ENCODE measurements at places on chromosomes 11 and 22.

GRCh38 chr11:9590717-9591116 lies 17.2 kb downstream of the WEE1 start:
- no peak for DNase-seq

GRCh38 chr11:2816941-2817421 lies 68.6 kb downstream of the CDKN1C start:
- DNase-seq = no peak

GRCh38 chr22:28826921-28827320 lies 26.6 kb upstream of the XBP1 start:
- no peak for DNase-seq

DNA sequence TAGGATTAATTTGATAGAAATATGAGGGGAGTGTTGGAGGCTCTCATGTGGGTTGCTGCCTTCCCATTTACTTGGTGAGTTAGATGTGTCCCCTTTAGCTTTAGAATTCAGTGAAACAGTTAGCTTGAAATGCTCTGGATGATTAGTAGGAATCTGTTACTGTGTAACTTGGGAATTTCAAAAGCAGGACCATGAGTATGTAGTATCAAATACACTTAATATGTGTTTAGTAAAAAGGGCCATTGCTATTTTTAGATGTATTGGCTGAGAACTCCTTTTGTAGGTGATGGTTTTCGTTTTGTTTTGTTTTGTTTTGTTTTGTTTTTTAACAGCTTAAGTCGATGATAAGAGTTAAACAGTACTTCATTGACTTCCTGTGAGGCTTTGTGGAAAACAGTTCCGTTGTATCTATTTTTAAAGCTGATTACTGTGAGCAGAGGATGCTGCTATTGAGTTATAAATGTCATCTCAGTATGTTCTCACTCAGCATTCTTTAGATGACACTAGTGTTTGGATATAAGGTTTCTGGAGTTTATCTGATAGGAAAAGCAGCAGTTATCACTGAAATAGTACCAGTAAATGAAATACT lies 53.5 kb downstream of the MCAM start:
- no peak for DNase-seq

- no peak for DNase-seq
These were observed 70.2 kb upstream of the PPARA start for GRCh38 chr22:46079861-46080821.
